ENCODE measurements at places on chromosomes 12 and 14. TPM values are rescaled to one million over a fixed set of nuclear protein-coding genes. Genes with fewer than 3 reads are reported as not detected.

GRCh38 chr14:65261946-65262345 is 150.6 kb upstream of the FUT8 start:
- H3K4me3 ChIP-seq, result no peak overlapping the region
- no peaks in the 10 kb centered on the region for H3K36me3 ChIP-seq
- H3K27me3 ChIP-seq, result no peaks in the 10 kb centered on the region
- no peak for DNase-seq

- H3K4me3 ChIP-seq, result no peak overlapping the region
- H3K27me3 ChIP-seq, result no peaks in the 10 kb centered on the region
- H3K4me1 ChIP-seq, result no peaks in the 10 kb centered on the region
- no peaks in the 10 kb centered on the region for H3K36me3 ChIP-seq
- H3K27ac ChIP-seq, result no peak overlapping the region
Observed at GRCh38 chr14:75392686-75393641, 34.9 kb upstream of the JDP2 start.

The OR6C2 gene
- not detected for total RNA-seq

The MIP gene
- not detected for total RNA-seq

The RGS6 gene
- 8.1 TPM for total RNA-seq

The ADAM21 gene
- 0.23 TPM for total RNA-seq

The DNAJC22 gene
- 1.9 TPM for total RNA-seq

DNA sequence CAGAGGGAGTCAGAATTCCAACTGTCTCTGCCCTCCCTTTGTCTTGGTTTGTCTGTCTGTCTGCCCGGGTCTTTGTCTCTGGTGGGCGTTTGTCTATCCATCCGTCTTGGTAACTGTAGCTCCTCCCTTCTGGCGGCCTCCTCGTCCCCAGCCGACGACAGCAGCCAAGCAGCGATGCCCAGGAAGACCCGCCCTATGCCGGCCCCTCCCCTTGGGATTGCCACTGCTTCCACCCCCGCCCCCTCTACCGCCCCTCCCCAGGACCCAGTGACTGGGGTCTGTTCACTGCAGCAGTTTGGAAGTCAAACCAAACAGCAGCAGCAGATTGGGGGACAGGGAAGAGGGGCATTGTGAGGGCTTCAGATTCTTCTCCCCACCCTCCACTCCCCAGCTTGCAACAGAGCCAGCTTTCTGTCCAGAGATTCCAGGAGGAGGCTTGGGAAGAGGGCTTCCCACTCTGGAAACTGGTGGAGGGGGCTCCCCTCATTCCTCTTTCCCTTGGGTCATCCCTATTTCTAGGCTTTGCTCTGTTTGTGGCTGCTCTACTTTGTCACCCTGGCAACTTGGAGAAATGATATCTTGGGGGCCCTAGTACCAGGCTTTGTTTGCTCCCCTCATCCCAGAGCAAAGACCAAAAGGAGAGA is 2.4 kb upstream of the RARG start:
- no peak overlapping the region for H3K27ac ChIP-seq
- H3K27me3 ChIP-seq, result peaks cover 42% of the 10 kb centered on the region
- DNase-seq, result no peak

The KCNA5 gene
- total RNA-seq, result 0.23 TPM

- H3K4me1 ChIP-seq, result peaks cover 22% of the 10 kb centered on the region
- no peak for DNase-seq
- H3K4me3 ChIP-seq, result no peak overlapping the region
Observed at GRCh38 chr14:69094481-69094880, 58.4 kb downstream of the DCAF5 start.

DNA sequence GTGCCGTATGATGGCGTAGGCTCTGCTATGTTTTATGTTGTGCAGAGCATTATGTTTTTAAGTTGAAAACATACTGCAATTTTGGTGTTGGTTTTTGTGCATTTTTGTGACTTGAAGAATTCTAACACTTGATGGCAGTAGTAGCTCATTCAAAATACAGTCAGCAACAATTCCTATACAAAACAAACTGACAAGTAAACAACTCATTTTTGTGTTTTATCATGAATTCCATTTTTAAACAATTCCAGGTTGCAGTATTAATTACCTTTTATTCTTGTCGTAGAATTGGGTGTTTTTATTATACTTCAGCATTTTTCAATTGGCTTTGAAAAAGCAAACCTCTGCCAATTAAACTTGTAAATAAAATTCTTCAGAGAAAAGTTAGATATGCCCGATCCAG is 4.1 kb upstream of the CCER1 start:
- no peak overlapping the region for H3K27ac ChIP-seq
- H3K4me3 ChIP-seq, result no peak overlapping the region
- no peaks in the 10 kb centered on the region for H3K27me3 ChIP-seq
- H3K36me3 ChIP-seq, result no peaks in the 10 kb centered on the region

The TAS2R7 gene
- total RNA-seq, result not detected

DNA sequence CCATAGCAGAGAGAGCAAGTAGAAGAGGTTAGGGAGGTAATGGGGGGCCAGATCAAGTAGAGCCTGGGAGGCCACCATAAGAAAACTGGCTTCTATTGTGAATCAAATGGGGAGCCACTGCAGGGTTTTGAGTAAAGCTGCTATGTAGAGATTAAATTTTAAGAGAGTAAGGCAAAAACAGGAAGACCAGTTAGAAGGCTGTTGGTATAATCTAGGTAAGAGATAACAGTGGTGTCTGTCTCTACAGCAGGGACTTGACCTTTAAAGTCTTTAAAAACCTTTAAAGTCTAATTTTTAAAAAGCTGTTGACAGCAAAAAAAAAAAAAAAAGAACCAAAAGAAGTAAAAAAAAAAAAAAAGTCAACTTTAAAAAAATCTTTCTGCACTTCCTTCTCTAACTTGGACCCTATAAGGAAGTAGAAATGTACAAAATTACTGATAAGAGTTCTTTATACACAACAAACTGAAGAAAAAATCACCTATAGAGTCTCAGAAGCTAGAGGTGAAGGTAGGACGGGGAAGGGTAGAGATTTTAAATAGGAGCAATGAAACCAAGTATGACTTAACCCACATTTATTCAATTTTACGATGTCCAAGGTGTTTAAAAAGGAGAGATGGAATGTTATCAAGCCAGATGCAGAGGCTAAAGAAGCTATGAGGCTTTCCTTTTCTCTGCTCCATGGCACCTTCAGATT is 26.1 kb downstream of the SGPP1 start:
- H3K27me3 ChIP-seq, result no peaks in the 10 kb centered on the region
- peaks cover 54% of the 10 kb centered on the region for H3K4me1 ChIP-seq
- H3K36me3 ChIP-seq, result peaks cover 13% of the 10 kb centered on the region
- H3K4me3 ChIP-seq, result no peak overlapping the region
- DNase-seq, result no peak

GRCh38 chr12:88142610-88142991 is 494 bp downstream of the TMTC3 start:
- H3K4me1 ChIP-seq, result peaks cover 22% of the 10 kb centered on the region
- peak overlapping the region; percentile 66 for H3K4me3 ChIP-seq
- no peaks in the 10 kb centered on the region for H3K27me3 ChIP-seq
- peak overlapping the region; percentile 86 for H3K27ac ChIP-seq

DNA sequence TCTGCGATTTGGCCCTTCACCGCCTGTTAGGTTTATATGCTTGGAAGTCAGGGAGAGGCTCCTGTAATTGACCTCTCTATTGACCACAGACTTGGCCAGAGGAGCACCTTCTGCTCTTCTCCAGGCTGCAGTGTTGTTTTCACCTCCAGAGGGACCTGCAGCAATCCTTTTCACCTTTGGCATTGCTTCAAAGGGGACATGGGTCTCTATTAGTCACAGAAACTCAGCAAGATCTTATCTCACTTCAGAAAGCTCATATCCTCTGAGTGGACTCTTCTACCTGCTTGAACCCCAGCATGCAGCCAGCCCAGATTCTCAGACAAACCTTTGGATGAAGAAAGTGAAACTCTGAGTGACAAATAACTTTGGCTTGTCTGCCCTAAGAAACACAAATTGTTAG is 339.3 kb downstream of the NRXN3 start:
- no peak for DNase-seq
- H3K27ac ChIP-seq, result no peak overlapping the region
- no peaks in the 10 kb centered on the region for H3K36me3 ChIP-seq

GRCh38 chr14:91875525-91876286 is 8.4 kb upstream of the TC2N start:
- H3K27me3 ChIP-seq, result no peaks in the 10 kb centered on the region
- H3K36me3 ChIP-seq, result peaks cover 56% of the 10 kb centered on the region
- H3K27ac ChIP-seq, result no peak overlapping the region
- peaks cover 41% of the 10 kb centered on the region for H3K4me1 ChIP-seq

DNA sequence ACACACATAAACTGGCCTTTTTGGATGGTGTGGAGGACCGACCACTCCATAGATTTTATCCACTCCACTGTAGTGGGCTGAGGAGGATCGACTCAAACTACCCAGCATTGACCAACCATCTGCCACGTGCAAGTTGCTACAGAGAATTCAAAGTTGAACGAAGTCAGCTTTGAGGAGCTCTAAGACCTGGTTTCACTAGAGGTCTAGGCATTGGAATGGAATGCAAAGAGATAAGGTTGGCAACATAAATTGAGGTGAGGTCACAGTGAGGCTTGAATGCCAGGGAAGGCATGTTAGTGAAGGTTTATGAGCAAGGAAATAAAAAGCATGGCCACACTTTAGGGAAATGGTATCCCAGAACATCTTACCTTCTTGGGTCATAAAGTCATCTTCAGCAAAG is 14.5 kb downstream of the VWF start:
- peaks cover 6% of the 10 kb centered on the region for H3K36me3 ChIP-seq
- no peaks in the 10 kb centered on the region for H3K27me3 ChIP-seq
- no peak for DNase-seq
- no peak overlapping the region for H3K27ac ChIP-seq

GRCh38 chr12:69779928-69780327 is 41.3 kb downstream of the RAB3IP start:
- H3K27ac ChIP-seq, result no peak overlapping the region
- DNase-seq, result no peak
- peaks cover 21% of the 10 kb centered on the region for H3K36me3 ChIP-seq
- H3K27me3 ChIP-seq, result no peaks in the 10 kb centered on the region
- no peak overlapping the region for H3K4me3 ChIP-seq
- no peaks in the 10 kb centered on the region for H3K4me1 ChIP-seq

DNA sequence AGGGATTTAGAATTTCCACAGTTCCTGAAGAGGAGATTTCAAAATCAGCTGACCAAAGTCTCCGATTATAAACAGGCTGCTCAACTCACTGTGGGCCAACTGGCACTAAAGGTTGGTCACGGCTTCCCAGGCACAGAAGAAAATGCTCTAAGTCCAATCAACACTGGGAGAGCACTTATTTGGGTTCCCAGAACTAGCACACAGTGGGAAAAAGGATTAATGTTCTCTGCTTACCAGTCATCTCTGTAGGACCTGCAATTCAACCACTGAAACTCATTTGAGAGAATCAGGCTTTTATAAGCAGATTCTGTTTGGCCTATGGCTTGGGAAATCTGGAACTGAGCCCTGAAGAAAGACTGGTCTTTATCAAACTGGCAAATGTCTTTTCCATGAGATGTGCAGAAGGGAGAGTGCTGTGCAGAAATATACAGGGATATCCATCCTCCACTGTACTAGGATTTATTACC is 49.4 kb downstream of the ABCC9 start:
- no peaks in the 10 kb centered on the region for H3K36me3 ChIP-seq
- DNase-seq, result no peak
- no peaks in the 10 kb centered on the region for H3K4me1 ChIP-seq
- H3K27me3 ChIP-seq, result no peaks in the 10 kb centered on the region
- no peak overlapping the region for H3K4me3 ChIP-seq
